NCI-H2171 (cell line): ENCODE measurements at places on chromosomes 12 and 14.

DNA sequence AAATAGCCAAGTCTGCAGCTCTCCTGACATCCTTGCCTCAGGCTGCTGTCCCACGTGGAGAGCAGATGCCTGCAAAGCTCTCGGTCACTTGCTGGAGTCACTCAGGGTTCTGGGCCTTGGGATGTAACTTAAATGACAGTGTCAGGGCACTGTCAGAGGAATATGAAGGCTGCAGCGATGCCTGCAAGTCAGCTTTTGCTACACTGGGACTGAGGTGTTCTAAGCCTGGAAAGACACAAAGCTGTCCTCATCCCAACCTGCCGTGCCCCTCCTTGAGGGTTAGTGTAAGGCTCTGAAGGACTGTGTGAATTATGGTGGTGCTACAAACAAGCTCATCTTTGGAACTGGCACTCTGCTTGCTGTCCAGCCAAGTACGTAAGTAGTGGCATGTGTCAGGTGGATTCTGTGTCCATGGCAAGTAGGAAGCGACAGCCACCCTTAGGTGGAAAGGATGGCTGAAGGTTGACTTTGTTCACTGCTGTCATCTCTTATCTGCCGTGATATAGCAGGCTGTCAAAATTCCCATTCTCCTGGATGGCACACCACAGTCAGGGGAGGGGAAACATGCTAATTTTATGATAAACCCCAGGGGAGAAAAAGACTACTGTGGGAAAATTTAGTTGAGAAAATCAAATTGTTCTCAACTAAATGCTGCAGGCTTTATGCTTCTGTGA lies 79.9 kb downstream of the DAD1 start:
- no peak for DNase-seq

- DNase-seq, result peak; percentile 39
Measured at GRCh38 chr12:94427501-94428381, 31.9 kb downstream of the CEP83 start.

GRCh38 chr14:44010595-44010994 lies 496.5 kb downstream of the FSCB start:
- no peak for DNase-seq

DNA sequence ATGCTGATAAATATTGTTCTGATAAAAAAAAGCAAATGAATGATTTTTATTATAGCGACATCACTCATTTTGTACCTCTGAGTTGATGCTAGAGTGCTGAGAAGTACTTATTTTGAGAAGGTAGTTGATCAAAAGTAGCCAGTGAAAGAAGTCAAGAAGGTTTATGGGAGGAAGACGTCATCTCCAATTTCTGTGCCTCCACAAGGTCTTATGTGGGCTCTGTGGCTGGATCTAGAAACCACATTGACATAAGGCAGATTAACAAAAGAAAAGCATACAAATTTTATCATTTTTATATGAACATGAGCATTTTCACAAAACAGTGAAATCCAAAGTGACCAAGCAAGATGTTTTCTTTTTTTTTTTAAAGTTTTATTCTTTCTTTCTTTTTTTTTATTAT lies 289.5 kb upstream of the FAR2 start:
- DNase-seq, result no peak

- peak; percentile 70 for DNase-seq
Measured at GRCh38 chr12:117279606-117280005, 81.8 kb downstream of the NOS1 start.

DNA sequence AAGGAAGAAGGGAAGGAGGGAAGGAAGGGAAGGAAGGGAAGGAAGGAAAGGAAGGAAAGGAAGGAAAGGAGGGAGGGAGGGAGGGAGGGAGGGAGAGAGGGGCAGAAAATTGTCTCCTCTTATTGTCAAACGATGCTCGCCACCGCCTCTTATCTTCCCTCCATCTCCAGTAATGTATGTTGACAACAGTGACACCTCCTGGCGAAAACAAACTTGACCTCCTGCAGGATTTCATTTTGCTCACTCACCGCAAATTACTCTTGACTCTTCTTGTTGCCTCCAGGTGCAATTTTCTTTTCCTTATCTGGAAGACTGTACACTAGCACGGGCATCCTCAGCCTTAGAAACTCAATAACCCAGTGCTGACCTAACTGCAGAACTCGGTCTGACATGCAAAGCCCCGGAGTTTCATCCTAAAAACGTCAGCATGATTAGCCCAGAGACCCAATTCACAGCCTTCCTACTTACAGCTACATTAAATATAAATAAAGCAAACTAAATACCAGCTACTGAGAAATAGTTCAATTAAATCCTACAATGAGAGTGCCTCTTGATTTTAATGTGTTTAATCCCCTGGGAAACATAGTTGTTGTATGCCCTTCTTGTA lies 512.4 kb upstream of the TMPO start:
- no peak for DNase-seq

DNA sequence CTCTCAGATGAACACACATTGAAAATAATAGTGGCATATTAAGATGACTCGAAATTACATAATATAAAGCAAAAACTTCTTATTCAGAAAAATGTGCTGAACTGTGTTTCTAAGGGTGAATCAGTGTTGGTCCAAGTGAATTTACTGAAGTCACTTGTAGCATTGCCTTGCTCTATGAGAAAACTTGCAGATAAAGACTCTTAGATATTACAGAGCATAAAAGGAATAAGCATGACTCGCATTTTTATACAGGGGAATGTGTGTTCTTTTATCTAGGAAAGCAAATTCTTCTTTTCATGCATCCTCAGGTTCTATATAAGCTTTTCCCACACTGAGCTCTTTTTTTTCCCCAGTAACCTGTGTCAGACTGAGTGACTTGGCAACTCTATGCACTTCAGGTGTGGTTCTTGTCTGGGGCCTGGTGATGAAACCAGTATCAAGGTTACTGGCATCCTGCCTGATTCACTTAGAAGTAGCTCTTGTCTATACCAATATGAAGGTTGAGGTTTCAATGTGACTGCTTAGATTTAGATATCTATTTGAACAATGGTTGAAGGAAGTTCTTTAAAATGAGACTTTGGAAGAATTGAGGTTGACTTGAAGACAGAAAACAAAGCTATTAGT lies 76.1 kb downstream of the OTOGL start:
- DNase-seq, result no peak

- DNase-seq, result no peak
Measured at GRCh38 chr14:92500491-92500941, 13.1 kb upstream of the RIN3 start.

GRCh38 chr14:76129851-76130576 lies 21.7 kb upstream of the GPATCH2L start:
- no peak for DNase-seq

DNA sequence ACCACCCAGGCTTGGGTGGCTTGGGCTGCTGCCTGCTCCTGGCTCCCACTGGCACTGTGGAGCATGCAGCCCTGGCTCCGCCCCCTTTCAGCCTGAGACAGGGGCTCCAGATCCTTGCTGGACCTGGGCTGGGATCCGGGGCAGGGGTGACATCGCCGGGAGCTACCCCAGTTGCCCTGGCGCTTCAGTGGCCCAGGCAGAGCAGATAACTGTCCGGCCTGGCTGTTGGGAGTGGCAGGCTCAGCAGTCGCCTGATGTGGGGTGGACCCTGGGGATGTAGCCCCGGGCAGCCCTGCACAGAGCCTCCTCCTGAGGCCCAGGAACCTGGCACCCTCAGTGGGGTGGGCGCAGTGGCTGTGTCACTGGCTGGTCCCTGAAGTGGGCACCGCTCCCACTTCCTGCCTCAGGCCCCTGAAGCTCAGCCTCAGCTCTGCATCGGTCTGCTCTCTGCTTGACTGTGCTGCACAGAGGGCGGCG lies 57.9 kb downstream of the FUT8 start:
- no peak for DNase-seq

DNA sequence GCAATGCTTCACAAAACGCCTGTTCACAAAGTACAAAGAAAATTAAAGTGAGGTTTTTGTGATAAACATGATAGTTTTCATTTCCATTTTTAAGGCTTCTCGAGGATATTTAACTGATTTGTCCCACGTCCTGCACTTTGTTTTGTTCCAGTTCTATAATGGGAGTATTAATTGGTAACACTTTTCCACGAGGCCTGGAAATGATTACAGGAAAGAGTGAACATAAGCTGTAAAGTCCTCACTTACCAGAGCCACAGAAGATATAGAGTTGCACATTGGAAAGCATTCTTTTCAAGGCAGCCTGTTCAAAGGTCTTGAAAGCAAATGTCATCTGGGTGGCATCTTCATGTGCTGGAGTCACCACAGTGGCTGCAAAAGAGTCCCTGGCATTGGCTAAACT lies 1236.6 kb downstream of the BCL11B start:
- no peak for DNase-seq

GRCh38 chr12:109165599-109165998 lies 49.2 kb downstream of the ACACB start:
- DNase-seq, result no peak

DNA sequence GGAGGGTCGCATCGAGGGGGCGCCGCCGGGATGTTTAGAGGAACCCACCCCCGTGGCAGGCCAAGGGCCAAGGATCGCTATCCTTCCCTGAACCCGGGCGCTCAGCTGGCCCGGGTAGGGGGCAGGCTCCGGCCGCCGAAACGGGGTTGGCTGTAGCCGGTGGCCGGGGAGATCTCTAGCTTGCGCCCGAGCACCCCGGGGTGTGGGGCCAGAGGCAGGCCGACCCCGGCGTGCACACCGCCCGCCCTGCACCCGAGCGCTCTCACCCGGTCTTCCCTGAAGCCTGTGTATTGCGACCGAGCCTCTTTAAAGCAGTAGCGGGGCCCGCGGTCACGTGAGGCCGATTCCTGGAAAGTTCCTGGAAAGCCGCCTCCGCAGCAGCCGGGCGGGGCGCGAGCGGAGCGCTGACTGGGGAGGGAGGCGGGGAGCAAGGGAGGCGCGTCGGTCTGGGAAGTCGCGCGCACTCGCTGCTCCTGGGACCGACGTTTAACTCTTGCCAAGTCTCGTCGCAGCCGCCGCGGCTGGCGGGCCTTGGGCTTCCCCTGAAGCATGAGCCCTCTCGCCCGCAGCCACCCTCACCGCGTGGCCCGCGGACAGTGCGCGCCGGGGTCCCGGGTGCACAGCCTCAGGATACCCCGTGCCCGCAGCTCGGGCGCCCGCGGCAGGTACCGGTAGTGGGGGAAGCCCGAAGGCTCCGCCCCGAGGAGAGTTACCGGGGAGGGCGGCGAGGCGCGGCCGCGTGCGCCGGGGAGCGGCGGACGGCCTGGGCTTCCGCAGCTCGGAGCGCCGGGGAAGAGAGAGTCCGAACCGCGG lies 1.7 kb upstream of the SOCS2 start:
- peak; percentile 86 for DNase-seq

GRCh38 chr14:50059763-50060616 lies 56.4 kb downstream of the VCPKMT start:
- DNase-seq, result no peak

GRCh38 chr12:16350682-16351081 lies 3.2 kb downstream of the MGST1 start:
- DNase-seq, result no peak

- no peak for DNase-seq
Measured at GRCh38 chr14:105257464-105257863, 9.1 kb downstream of the BTBD6 start.

DNA sequence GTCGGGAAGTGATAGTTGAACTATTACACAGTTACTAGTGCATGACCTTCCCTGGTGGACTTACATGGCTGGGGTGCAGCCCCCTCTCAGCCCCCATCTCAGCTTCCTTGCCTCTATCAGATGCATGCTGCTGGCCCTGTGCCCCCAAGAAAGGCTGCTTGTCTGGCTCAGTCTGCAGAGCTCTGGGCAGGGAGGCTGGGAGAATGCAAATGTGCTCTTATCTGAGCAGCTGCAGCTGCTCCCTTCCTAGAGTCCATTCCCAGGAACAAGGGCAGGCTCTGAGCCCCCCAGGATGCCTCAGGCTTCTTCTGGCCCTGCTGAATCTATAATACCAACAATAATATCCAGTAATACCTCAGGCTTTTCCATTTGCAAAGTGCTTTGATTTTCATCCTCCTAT lies 218.1 kb upstream of the SRRM4 start:
- no peak for DNase-seq

DNA sequence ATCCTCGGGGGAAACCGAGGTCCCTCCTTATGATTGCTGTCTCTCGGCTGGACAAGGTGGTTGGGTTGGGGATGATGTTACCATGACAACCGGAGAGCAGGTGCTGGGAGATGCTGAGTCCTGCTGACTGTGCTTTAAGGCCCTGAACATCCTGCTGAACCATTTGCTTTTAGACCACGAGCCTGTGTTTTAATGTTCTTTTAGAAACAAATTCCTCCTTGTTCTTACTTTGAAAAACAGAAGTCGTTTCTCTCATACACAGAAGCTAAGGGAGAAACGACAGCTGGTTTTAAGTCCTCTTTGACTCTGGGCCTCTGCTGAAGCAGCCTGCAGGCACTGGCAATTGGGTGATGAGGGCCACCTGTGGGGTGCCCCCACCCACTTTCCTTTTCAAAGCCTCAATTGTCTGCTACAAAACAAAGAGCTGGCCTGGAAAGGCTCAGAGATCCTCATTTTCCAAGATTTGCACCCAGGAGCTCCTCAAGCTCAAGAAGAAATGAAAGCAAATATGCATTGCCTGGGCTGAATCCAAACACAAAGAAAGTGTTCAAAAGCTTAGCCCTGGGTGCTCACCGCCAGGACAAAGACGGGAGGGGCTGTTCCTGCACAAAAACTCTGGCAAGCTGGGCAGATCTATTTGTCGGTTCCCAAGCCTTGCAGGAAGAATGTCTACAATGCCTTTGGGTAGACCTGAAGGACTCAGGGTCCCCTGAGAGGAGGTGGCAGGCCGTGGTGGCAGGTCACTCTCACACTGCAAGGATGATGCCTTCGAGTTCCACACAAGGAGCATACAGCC lies 90.0 kb upstream of the CLMN start:
- DNase-seq, result no peak

DNA sequence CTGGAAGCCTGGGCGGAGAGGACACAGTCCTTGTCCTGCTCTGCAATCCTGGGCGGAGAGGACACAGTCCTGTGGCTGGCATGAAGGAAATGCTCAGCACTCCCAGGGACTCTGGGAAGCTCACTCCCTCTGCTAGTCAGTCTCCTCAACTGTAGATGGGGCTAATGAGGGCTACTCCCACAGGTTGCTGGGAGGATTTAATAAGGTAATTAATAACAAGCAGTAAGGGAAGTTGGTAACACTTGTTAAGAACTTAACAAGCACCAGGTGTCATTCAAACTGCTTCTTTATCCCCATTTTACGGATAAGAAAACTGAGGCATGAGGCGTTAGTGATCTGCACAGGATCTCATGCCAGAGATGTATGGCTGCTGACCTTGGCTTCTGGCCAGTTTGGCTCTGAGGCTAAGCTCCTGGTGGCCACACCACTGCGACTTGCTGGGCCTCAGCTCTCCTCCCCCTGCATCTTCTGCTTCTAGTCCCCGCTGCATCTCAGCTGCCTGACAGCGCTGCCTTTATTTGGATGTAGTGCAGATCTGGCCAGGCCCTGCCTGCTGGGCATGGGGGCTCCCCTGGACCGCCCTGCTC lies 54.1 kb upstream of the BEGAIN start:
- DNase-seq, result no peak

GRCh38 chr14:25237845-25238244 lies 187.9 kb upstream of the STXBP6 start:
- no peak for DNase-seq
